Omental fat pad (tissue), 4 donors: ENCODE measurements at places on chromosomes 4 and X. TPM values are rescaled to one million over a fixed set of nuclear protein-coding genes. Genes with fewer than 3 reads are reported as not detected.

DNA sequence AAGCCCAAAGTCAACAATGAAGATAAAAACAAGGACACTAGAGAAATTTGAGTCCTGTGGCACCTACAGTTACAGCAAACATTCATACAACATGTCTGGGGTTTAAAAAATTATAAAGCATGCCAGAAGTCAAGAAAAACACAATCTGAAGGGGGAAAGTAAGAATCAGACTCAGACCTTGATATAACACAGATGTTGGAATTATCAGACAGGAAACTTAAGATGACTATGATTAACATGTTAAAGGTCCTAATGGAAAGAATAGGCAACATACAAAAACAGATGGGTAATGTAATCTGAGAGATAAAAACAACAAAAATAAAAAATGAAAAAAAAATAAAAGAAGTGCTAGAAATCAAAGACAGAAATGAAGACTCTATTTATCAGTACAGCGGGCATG is 446.5 kb downstream of the SPRY1 start:
- DNase-seq = no peak

- DNase-seq = no peak
Measured at GRCh38 chr4:795726-796119, 30.2 kb downstream of the CPLX1 start.

- DNase-seq = no peak
Measured at GRCh38 chr4:185709802-185710486, 102.0 kb downstream of the SORBS2 start.

DNA sequence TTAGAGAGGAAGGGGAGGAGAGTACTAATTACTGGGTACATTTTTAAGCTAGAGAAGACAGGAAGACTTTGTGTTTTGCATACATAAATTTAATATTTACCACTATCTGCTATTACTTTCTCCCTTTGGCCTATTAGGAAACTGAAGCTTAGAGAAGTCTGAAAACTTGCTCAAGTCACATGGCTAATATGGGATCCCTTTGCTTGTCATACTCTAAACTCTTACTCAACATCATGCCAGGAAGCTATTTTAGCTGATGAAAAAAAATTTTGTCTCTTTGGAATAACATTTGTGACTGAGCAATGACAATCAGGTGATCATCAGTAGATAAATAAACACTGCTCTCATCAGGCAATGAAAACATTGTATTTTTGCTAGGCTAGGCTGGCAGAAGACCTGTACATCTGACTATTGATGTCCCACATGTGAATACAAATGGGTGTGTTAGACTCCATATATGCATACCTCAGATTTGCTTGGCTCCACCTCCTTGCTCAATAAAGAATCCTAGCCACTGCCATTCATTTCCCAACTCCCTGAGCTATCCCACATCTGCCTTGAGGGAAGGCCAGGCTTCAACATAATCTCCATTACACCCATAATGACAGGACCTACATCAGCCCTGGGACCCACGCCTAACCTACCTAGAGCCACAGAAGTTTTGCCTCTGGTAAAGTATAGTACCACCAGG is 17.0 kb upstream of the DCLK2 start:
- DNase-seq = no peak

- no peak for DNase-seq
Measured at GRCh38 chr4:182235021-182235795, 8.0 kb upstream of the TENM3 start.

DNA sequence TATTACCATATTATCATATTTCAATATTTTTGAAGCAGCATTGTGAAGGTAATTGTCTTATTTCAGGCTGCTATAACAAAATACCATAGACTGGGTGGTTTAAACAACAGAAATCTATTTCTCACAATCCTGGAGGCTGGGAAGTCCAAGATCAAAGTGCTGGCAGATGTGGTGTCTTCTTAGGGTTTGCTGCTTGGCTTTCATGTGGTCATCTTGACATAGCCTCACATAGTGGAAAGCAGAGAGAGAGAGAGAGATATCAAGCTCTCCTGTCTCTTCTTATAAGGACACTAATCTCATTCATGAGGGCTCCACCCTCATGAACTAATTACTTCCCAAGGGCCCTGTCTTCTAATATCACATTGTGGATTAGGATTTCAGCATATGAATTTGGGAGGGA is 119.7 kb upstream of the NUDT6 start:
- no peak for DNase-seq

GRCh38 chr4:54487491-54487890 is 170.3 kb upstream of the KIT start:
- DNase-seq = no peak

DNA sequence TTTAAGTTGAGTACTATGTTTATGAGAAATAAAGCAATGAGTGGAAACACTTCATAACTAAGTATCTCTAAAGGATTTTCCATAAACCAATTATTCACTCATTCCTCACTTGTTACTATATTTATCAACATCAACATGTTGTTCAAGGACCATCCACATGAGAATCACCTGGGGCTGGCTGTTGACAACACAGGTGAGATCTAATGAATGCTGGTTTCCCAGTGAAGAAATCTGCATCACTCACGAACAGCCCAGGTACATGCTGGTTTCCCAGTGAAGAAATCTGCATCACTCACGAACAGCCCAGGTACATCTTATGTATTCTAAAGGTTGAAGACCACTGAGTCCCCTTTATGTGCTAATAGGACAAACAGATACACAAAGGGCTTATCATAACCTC is 32.5 kb downstream of the TSPAN5 start:
- no peak for DNase-seq

The NDST4 gene
- total RNA-seq = not detected

The EXOC1L gene
- total RNA-seq = not detected

The PPBP gene
- total RNA-seq = not detected

The C1QTNF7 gene
- total RNA-seq = 5.8 TPM

The AREG gene
- total RNA-seq = 41.2 TPM
